Neural crest cell (in vitro differentiated cells): ENCODE measurements at places on chromosomes 16 and 17. TPM values are rescaled to one million over a fixed set of nuclear protein-coding genes. Genes with fewer than 3 reads are reported as not detected.

Gene CTRB1
- total RNA-seq = not detected in 2 replicates

Gene CLEC3A
- not detected in 2 replicates for total RNA-seq

Gene ZPBP2
- not detected in 2 replicates for total RNA-seq

Gene ZG16
- total RNA-seq = not detected in 2 replicates

Gene CXCL16
- total RNA-seq = not detected in 2 replicates

- H3K27me3 ChIP-seq = peaks cover 2% of the 10 kb centered on the region
- peaks cover 3% of the 10 kb centered on the region for H3K4me1 ChIP-seq
- H3K4me3 ChIP-seq = no peak overlapping the region
- no peak overlapping the region for H3K27ac ChIP-seq
Measured at GRCh38 chr17:3679531-3680126, 11.0 kb downstream of the EMC6 start.

- H3K4me1 ChIP-seq = peaks cover 22% of the 10 kb centered on the region
- peaks cover 47% of the 10 kb centered on the region for H3K27me3 ChIP-seq
- no peaks in the 10 kb centered on the region for H3K36me3 ChIP-seq
- H3K27ac ChIP-seq = no peak overlapping the region
Measured at GRCh38 chr17:77957235-77957856, 1.2 kb upstream of the TNRC6C start.

DNA sequence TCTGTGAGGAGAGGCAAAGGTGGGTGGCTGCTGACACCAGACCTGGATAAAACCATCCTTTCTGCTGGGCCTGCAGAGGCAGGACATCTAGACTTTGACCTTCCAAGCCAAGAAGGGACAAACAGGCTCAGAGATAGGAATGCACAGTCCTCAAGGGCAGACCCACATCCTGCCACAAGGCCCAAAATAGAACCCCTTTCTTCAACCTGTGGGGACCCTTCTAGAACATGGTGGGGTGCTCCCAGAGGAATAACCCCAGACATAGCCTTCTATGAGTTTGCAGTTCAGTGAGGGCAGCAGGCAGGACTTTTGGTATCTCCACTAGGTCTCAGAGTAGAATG lies 3.8 kb upstream of the CBFB start:
- no peak for DNase-seq
- no peak overlapping the region for H3K27ac ChIP-seq
- H3K27me3 ChIP-seq = no peaks in the 10 kb centered on the region
- peaks cover 3% of the 10 kb centered on the region for H3K36me3 ChIP-seq
- peak overlapping the region; percentile 61 for H3K4me3 ChIP-seq
- H3K4me1 ChIP-seq = peaks cover 18% of the 10 kb centered on the region

GRCh38 chr17:78394209-78394608 lies 15.8 kb downstream of the PGS1 start:
- no peak overlapping the region for H3K27ac ChIP-seq
- H3K27me3 ChIP-seq = no peaks in the 10 kb centered on the region
- peaks cover 8% of the 10 kb centered on the region for H3K4me1 ChIP-seq
- DNase-seq = no peak
- H3K36me3 ChIP-seq = no peaks in the 10 kb centered on the region
- H3K4me3 ChIP-seq = no peak overlapping the region

- DNase-seq = no peak
- H3K36me3 ChIP-seq = no peaks in the 10 kb centered on the region
- peaks cover 39% of the 10 kb centered on the region for H3K27me3 ChIP-seq
- H3K27ac ChIP-seq = no peak overlapping the region
Measured at GRCh38 chr16:57352636-57353047, 5.9 kb upstream of the CCL22 start.

GRCh38 chr17:6969323-6969726 lies 26.5 kb upstream of the ALOX12 start:
- peaks cover 2% of the 10 kb centered on the region for H3K36me3 ChIP-seq
- no peak for DNase-seq
- no peak overlapping the region for H3K4me3 ChIP-seq
- peaks cover 13% of the 10 kb centered on the region for H3K27me3 ChIP-seq

DNA sequence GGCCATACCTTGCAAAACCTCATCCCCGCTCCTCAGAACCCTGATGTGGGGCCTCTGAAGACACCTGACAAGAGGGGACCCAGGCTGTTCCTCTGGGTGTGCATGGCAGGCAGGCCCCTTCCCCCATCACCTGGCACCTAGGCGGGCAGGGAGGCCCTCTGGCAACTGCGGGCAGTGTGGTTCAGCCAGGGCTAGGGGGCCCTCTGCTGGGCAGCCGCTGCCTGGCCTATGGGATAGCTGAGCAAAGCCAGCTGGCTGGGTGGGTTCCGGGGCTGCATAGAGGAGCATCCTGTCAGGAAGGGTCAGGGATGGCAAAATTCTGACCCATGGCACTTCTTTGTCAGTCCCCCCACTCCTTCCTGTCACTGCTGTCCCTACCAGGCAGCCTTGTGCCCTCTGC lies 228.7 kb upstream of the ASIC2 start:
- no peak overlapping the region for H3K4me3 ChIP-seq
- no peak overlapping the region for H3K27ac ChIP-seq
- no peaks in the 10 kb centered on the region for H3K36me3 ChIP-seq
- peaks cover 8% of the 10 kb centered on the region for H3K4me1 ChIP-seq

DNA sequence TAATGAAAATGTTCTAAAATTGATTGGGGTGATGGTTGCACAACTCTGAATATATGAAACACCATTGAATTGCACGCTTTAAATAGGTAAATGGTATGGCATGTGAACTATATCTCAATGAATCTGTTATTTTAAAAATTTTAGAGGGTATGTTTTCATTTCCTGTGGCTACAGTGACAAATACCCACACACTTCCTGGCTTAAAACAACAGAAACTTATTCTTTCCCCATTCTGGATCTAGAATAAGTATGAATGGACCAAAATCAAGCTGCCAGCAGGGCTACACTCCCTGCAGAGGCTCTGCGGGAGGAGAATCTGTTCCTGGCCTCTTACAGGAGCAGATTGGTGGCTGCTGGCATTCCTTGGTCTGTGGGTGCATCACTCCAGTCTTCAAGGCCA lies 11.3 kb upstream of the PECAM1 start:
- H3K27me3 ChIP-seq = no peaks in the 10 kb centered on the region
- no peak overlapping the region for H3K27ac ChIP-seq
- no peak for DNase-seq
- no peaks in the 10 kb centered on the region for H3K36me3 ChIP-seq
- H3K4me3 ChIP-seq = no peak overlapping the region

DNA sequence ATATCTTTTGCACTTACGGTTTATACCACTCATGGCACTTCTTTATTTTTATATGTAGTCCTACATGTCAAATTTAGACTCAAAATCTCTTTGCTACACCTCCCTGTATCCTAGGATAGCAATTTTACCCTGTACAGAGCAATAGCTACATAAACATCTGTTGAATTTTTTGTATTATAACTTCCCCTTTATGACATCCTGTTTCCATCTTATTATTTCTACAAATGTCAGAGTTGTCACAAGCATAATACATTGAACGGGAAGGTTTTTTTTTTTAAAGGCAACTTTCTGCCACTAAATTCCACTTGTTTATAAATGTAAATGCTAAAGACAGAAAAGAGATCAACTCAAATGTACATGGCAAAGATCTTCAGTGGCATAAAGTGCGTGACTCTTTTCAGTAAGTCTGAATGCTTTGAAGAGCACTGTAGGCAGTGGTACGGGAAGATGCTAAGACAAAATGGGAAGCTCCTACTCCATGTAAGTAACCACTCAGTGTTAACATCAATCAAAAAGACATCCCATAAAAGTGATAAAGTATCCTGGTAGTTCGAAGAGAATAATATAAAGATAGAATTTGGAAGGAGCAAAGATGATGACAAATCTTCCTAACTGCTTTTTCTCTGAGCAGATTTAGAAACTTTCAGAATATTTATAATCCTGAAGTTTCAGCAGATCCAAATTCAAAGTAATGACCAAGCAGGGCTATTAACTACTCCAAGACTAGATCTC lies 26.8 kb downstream of the GNA13 start:
- peaks cover 3% of the 10 kb centered on the region for H3K36me3 ChIP-seq
- no peaks in the 10 kb centered on the region for H3K27me3 ChIP-seq
- no peak overlapping the region for H3K4me3 ChIP-seq
- no peaks in the 10 kb centered on the region for H3K4me1 ChIP-seq

GRCh38 chr16:53924331-53925106 lies 220.6 kb downstream of the FTO start:
- H3K27me3 ChIP-seq = peaks cover 3% of the 10 kb centered on the region
- peaks cover 49% of the 10 kb centered on the region for H3K4me1 ChIP-seq
- H3K4me3 ChIP-seq = peak overlapping the region; percentile 10
- no peak for DNase-seq

DNA sequence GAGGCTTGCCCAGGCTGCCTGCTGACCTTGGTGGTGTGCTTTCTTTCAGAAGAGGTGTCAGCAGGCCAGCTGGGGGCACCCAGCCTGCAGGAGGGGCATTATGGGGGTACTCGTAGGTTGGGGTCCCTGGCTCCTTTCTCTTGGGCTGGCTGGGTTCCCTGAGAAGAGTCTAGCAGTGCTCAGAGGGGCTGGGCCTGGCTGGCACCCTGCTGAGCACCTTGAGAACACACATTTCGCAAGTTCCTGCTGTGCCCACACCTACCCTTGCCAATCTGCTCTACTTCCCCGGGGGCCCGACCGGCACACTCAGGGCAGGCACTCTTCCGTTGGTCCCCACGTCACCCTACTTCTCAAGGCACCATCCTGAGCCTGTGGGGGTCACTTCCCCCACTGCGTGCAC lies 5.1 kb downstream of the CEMP1 start:
- no peak overlapping the region for H3K27ac ChIP-seq
- no peak for DNase-seq
- no peak overlapping the region for H3K4me3 ChIP-seq
- H3K36me3 ChIP-seq = peaks cover 6% of the 10 kb centered on the region

DNA sequence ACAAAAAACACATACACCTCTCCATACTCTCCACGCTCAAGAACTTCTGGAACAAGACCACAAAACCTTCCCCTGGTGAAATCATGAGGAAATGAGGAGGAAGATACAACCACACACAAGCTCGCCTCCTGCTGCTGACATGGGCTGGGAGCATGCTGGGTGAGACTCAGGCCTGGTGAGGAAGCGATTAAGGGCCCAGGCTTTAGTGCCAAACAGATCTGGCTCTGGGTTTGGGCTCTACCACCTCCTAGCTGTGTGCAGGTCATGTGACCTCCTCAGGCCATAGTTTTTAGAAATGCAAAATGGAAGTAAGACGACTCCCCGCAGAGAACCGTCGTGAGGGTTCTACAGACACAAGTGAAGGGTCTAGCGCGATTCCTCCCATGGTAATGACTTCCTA lies 41.3 kb downstream of the VAC14 start:
- no peaks in the 10 kb centered on the region for H3K27me3 ChIP-seq
- DNase-seq = no peak
- H3K4me1 ChIP-seq = no peaks in the 10 kb centered on the region
- H3K4me3 ChIP-seq = no peak overlapping the region

- no peaks in the 10 kb centered on the region for H3K36me3 ChIP-seq
- H3K4me3 ChIP-seq = no peak overlapping the region
- DNase-seq = no peak
- H3K27ac ChIP-seq = no peak overlapping the region
- H3K27me3 ChIP-seq = peaks cover 2% of the 10 kb centered on the region
- H3K4me1 ChIP-seq = peaks cover 19% of the 10 kb centered on the region
Measured at GRCh38 chr17:50289278-50289677, 15.0 kb downstream of the TMEM92 start.

GRCh38 chr16:86580791-86581170 lies 2.4 kb downstream of the FOXL1 start:
- peaks cover 80% of the 10 kb centered on the region for H3K27me3 ChIP-seq
- peaks cover 25% of the 10 kb centered on the region for H3K4me1 ChIP-seq
- no peak overlapping the region for H3K27ac ChIP-seq

- no peaks in the 10 kb centered on the region for H3K36me3 ChIP-seq
- H3K4me3 ChIP-seq = peak overlapping the region; percentile 3
- no peak for DNase-seq
- peaks cover 29% of the 10 kb centered on the region for H3K4me1 ChIP-seq
- H3K27ac ChIP-seq = no peak overlapping the region
- H3K27me3 ChIP-seq = peaks cover 42% of the 10 kb centered on the region
Measured at GRCh38 chr17:35584061-35584460, 3.1 kb upstream of the AP2B1 start.
